ENCODE measurements at places on chromosomes 16 and 17.

DNA sequence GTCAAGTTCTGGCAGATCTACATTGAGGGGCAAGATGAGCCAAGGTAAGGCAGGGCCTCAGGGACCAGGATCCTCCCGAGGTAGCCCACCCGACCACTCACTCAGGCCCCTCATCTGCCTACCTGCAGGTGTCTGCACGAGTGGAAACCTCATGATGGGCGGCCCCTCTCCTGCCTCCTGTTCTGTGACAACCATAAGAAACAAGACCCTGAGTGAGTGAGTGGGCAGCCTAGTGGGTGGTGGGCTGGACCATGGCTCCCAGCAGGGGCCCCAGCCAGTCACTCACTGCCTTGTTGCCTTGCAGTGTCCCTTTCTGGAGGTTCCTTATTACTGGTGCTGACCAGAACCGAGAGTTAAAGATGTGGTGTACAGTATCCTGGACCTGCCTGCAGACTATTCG, 5.4 kb downstream of the EDC4 start:
- no peak for DNase-seq

- no peak for DNase-seq
Observed at GRCh38 chr17:73062726-73063125, 29.8 kb downstream of the SLC39A11 start.

DNA sequence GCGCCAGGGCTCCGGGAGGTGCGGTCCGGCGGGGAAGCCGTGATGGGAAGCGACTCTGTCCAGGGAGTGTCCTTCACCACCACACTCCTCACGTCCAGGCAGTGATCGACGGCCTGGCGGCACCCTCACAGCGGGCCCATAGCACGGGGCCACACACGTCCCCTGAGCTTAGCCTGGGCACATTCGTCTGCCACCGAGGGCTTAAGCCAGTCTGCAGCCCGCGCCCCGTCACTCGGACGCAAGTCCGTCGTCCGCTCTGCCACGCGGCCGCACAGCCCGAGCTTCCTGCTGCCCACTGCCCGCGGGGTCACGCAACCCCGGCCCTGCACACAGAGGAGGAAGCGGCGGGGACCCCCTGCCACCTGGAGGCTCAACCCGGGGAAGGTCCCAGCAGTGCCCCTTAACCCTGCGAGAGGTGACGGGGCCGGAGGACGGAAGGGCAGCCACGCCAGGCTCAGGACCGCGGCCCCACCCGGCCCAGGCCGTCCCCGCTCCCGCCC, 3.0 kb upstream of the TBX2 start:
- DNase-seq: no peak

- no peak for DNase-seq
Observed at GRCh38 chr17:17480593-17481148, 3.9 kb downstream of the MED9 start.

GRCh38 chr17:64032081-64032480, 11.6 kb upstream of the ICAM2 start:
- DNase-seq: no peak

- no peak for DNase-seq
Observed at GRCh38 chr17:49789243-49789578, 730 bp downstream of the KAT7 start.

- no peak for DNase-seq
Observed at GRCh38 chr17:11459861-11460331, 138.4 kb upstream of the DNAH9 start.

Measured in iPS DF 6.9 (cell line).